ENCODE measurements at places on chromosomes 13 and 19. TPM values are rescaled to one million over a fixed set of nuclear protein-coding genes. Genes with fewer than 3 reads are reported as not detected.

Gene OSCAR
- total RNA-seq = not detected

Gene NUP62
- total RNA-seq = 238 TPM

GRCh38 chr19:2922987-2923386 is 21.8 kb downstream of the ZNF77 start:
- no peak for DNase-seq
- no peak overlapping the region for H3K4me3 ChIP-seq
- no peaks in the 10 kb centered on the region for H3K27me3 ChIP-seq
- no peaks in the 10 kb centered on the region for H3K4me1 ChIP-seq
- no peak overlapping the region for H3K27ac ChIP-seq

Gene IL17D
- total RNA-seq = 0.29 TPM

- no peak for DNase-seq
- no peaks in the 10 kb centered on the region for H3K36me3 ChIP-seq
- H3K27ac ChIP-seq = no peak overlapping the region
- H3K27me3 ChIP-seq = no peaks in the 10 kb centered on the region
- no peak overlapping the region for H3K4me3 ChIP-seq
Observed at GRCh38 chr13:35392768-35393167, 83.7 kb downstream of the MAB21L1 start.

GRCh38 chr13:74134777-74135325 is 647 bp upstream of the KLF12 start:
- peaks cover 7% of the 10 kb centered on the region for H3K27me3 ChIP-seq
- peaks cover 2% of the 10 kb centered on the region for H3K36me3 ChIP-seq

GRCh38 chr13:87810920-87811344 is 139.8 kb downstream of the SLITRK5 start:
- no peaks in the 10 kb centered on the region for H3K4me1 ChIP-seq
- H3K36me3 ChIP-seq = no peaks in the 10 kb centered on the region
- no peaks in the 10 kb centered on the region for H3K27me3 ChIP-seq
- H3K4me3 ChIP-seq = no peak overlapping the region
- DNase-seq = no peak

DNA sequence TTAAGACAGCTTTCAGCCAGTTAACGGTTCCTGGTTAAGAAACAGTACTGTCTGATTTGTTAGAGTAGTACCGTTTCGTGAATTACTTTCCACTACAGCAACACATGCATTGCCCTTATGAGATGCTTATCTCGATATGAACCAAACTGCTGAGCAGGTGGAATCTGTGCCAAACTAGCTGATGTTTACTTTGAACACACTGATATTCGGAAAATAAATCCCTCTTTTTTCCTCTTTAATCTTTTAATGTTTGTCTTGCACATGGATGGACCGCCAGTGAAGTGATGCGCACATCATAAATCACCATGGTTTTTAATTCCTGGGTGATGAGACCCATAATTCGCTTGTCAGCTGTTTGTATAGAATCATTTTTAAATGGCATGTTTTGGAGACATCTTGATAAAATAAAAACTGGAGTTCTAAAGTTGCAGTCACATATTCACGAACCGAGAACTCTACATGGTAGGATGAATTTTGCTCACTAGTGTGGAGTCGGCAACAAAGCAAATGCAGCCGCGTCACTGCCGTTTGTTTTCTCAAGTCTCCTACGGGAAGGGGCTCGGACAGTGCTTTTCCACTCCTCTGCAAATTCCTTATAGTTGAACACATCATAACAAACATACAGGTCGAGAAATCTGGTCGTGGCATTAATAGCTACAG is 1.1 kb downstream of the GJA3 start:
- peak overlapping the region; percentile 84 for H3K4me3 ChIP-seq
- H3K27ac ChIP-seq = peak overlapping the region; percentile 62
- H3K27me3 ChIP-seq = peaks cover 52% of the 10 kb centered on the region
- DNase-seq = no peak
- H3K4me1 ChIP-seq = peaks cover 17% of the 10 kb centered on the region

- H3K4me3 ChIP-seq = no peak overlapping the region
- H3K27me3 ChIP-seq = no peaks in the 10 kb centered on the region
- no peak for DNase-seq
Observed at GRCh38 chr19:8811315-8812172, 20.6 kb downstream of the ZNF558 start.

Gene CYP4F3
- total RNA-seq = not detected

GRCh38 chr13:36142735-36143134 is 11.6 kb upstream of the DCLK1 start:
- H3K4me3 ChIP-seq = no peak overlapping the region
- H3K27me3 ChIP-seq = no peaks in the 10 kb centered on the region
- H3K36me3 ChIP-seq = no peaks in the 10 kb centered on the region
- no peaks in the 10 kb centered on the region for H3K4me1 ChIP-seq

- no peaks in the 10 kb centered on the region for H3K27me3 ChIP-seq
- no peaks in the 10 kb centered on the region for H3K4me1 ChIP-seq
Observed at GRCh38 chr13:107993239-107993949, 221.9 kb downstream of the LIG4 start.

DNA sequence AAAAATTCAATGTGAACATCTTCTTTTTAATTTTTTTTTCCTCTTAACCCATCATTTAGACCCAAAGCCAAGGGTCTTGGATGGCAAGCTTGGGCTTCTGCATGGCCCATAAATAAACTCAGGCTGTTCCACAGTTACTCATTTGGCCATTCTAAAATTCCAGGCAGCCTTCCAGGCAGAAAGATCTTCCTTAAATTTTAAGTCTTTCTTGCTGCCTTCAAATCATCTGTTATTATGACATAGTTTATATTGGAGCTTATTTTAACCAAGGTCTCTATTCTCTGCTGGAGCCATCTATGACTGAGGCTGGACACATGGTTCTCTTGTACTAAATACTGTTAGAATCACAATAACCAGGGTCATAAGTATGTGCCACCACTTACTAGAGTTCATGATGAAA is 317.3 kb upstream of the MAB21L1 start:
- H3K27ac ChIP-seq = no peak overlapping the region
- DNase-seq = no peak
- no peaks in the 10 kb centered on the region for H3K4me1 ChIP-seq
- no peak overlapping the region for H3K4me3 ChIP-seq
- H3K27me3 ChIP-seq = no peaks in the 10 kb centered on the region

DNA sequence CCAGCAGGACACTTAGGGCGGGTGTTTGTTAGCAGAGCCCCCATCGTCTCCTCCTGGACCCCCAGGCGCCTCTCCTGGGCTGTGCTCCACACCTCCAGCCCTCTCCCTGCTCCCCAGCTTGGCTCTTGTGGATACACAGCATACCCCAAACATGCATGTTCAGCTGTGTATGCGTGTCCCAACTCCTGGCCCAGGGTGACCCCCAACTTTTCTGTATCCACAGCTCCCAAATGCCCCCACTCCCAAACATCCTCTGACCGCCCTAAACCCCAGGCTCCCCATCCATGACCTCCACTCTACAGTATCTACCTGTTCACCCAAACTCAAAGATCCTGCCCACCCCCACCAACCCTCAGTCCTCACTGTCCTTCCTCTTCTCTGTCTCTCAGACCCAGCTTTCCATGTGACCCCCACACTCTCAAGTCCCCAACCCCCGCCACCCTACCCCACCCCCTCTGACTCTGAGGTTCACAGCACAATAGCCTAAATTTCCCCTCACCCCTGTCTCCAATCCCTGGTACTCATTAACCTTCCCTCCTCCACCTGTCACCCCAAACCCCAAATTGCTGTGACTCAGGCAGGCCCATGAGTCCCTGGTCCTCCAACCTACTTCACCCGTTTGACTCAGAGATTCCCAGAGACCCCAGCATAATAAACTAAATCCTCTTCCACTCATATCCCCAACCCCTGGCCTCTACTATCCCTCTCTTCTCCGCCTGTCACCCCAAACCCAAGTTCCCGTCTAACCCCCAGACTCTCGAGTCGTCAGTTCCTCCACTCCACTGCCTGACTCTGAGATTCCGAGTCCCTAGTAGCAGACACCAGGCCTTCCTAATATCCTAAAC is 968 bp downstream of the UBE2M start:
- H3K4me1 ChIP-seq = peaks cover 66% of the 10 kb centered on the region
- peaks cover 1% of the 10 kb centered on the region for H3K27me3 ChIP-seq
- no peak for DNase-seq
- peaks cover 43% of the 10 kb centered on the region for H3K36me3 ChIP-seq
- H3K4me3 ChIP-seq = peak overlapping the region; percentile 96

Gene RASAL3
- 130 TPM for total RNA-seq

Gene LRRC4B
- 0.15 TPM for total RNA-seq

Gene MPND
- total RNA-seq = 15.7 TPM

GRCh38 chr19:2603334-2603733 is 99.2 kb downstream of the GNG7 start:
- peaks cover 20% of the 10 kb centered on the region for H3K4me1 ChIP-seq
- no peaks in the 10 kb centered on the region for H3K36me3 ChIP-seq
- DNase-seq = no peak
- peaks cover 13% of the 10 kb centered on the region for H3K27me3 ChIP-seq

DNA sequence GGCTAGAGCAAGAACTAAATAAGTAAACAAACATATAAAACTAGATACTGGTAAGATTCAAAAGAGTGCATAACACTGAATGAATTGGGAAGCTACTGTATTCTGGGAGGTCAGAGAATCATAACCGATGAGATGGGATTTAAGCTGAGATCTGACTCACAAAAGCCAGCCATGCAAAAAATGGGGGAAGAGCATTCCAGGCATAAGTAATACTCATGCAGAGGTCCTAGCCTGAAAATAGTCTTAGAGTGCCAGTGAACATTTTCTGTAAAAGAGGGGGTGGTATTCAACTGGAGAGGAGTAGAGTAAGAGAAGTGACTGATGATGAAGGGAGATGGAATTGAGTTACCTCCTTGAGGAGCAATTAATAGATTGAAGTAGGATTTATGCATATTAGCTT is 872.0 kb upstream of the GPC6 start:
- no peak overlapping the region for H3K27ac ChIP-seq
- no peaks in the 10 kb centered on the region for H3K36me3 ChIP-seq
- H3K27me3 ChIP-seq = no peaks in the 10 kb centered on the region
- no peak overlapping the region for H3K4me3 ChIP-seq

GRCh38 chr13:20219577-20219976 is 12.5 kb downstream of the GJB6 start:
- peaks cover 26% of the 10 kb centered on the region for H3K4me1 ChIP-seq
- peaks cover 19% of the 10 kb centered on the region for H3K27me3 ChIP-seq
- DNase-seq = no peak
- H3K27ac ChIP-seq = peak overlapping the region; percentile 78
- peaks cover 4% of the 10 kb centered on the region for H3K36me3 ChIP-seq

DNA sequence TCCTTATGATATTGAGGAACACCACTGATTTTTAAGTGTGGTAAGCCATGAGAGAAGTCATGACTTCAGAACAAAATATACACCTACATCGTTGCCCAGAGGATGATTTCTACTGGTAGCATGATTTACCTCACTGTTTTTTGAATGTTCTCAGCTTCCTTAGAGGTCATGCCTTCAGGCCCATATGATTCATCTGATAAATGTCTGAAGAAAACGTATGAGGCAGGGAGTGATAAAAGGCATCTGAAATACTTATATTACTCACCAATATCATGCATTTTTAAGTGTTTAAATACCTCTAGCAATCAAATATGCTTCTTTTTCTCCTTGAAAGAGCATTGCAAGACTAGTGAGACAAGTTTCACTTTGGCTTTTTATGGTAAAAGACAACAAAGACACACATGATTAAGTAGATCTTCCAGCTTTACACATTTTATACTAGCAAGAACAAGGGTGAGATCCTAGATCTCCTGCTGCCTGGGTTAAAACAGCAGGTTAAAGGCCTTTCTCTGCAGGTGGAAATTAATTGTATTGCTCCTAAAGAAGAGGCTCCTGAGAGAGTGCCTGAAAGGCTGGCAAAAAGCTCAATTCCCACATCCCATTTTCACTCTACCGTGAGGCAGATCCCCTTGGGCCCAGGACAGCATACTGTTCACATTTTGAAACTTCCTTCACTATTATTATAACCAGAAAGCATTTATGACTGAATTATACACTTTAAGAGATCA is 432.4 kb downstream of the SLITRK1 start:
- H3K27me3 ChIP-seq = no peaks in the 10 kb centered on the region
- H3K36me3 ChIP-seq = no peaks in the 10 kb centered on the region
- DNase-seq = no peak
- no peaks in the 10 kb centered on the region for H3K4me1 ChIP-seq

Gene FFAR2
- not detected for total RNA-seq

Gene KIR3DL1
- total RNA-seq = not detected

- DNase-seq = no peak
- H3K4me3 ChIP-seq = no peak overlapping the region
- H3K27me3 ChIP-seq = peaks cover 2% of the 10 kb centered on the region
- no peaks in the 10 kb centered on the region for H3K36me3 ChIP-seq
Observed at GRCh38 chr19:37872383-37872782, 34.0 kb downstream of the WDR87 start.

Gene ATP13A1
- total RNA-seq = 101 TPM

Gene ZNF559
- total RNA-seq = 5.0 TPM

DNA sequence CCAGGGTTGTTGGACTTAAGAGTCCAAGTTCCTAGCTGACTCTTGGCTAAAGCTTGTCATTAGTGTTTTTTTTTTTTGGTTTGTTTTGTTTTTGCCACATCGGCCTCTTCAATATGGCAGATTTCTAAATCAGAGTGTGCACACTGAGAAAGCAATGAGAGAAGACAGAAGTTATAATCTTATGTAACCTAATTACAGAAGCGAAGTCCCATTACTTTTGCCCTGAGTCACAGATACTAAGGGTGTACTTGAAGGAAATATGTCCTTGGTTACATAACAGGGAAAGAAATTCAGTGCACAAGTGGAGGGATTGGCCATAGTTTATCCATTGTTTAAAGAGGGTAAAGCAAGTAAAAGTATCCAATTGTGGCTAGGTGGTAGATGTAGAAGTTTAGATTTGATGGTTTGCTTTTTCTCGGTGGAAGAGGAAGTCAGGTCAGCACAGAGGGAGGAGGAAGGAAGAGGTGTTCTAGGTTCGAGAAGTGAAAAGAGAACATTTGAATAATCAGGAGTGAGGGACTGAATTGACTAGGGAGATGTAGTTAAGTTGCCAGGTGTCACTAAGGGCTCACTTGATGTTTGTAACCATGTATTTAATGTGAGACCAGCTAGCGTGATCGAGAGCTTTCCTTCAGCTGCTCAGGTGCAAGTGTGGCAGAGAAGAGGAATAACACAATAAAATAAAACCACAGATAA is 12.2 kb downstream of the GTF2F2 start:
- no peak overlapping the region for H3K27ac ChIP-seq
- no peak overlapping the region for H3K4me3 ChIP-seq
- H3K27me3 ChIP-seq = no peaks in the 10 kb centered on the region
- H3K4me1 ChIP-seq = peaks cover 13% of the 10 kb centered on the region

DNA sequence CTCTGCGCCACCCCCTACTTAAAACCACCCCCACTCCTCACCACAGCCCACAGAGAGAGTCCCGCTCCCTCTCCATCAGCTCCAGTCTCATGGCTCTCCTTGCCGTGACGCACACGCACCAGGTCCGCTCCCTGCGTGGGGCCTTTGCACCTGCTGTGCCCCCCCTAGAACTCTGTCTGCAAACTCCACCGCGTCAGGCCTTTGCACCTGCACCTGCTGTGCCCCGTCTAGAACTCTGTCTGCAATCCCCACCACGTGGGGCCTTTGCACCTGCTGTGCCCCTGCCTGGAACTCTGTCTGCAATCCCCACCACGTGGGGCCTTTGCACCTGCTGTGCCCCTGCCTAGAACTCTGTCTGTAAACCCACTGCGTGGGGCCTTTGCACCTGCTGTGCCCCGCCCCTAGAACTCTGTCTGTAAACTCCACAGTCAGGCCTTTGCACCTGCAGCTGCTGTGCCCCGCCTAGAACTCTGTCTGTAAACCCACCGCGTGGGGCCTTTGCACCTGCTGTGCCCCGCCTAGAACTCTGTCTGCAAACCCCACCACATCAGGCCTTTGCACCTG is 4.2 kb downstream of the SHC2 start:
- DNase-seq = no peak
- no peak overlapping the region for H3K27ac ChIP-seq
- H3K27me3 ChIP-seq = peaks cover 9% of the 10 kb centered on the region
- no peaks in the 10 kb centered on the region for H3K4me1 ChIP-seq
- H3K36me3 ChIP-seq = no peaks in the 10 kb centered on the region

Gene GNG8
- 18.6 TPM for total RNA-seq

Gene ZIM2
- not detected for total RNA-seq

Gene GPR32
- total RNA-seq = not detected

All from activated T-helper 1 cell treated with anti-CD3 and anti-CD28 coated beads, Interleukin-12 subunit alpha, Interleukin-12 subunit beta, Interleukin-2, Interleukin-4 antibody, amounts not matched to agents 30 ng/mL and 10 ng/mL and 1 ng/mL, durations not matched to agents 14 hours and 24 hours and 36 hours (primary cell).